Hepatic stellate cell (primary cell): ENCODE measurements at places on chromosomes 2 and 18.
A peak's percentile ranks its signal among the peaks of the same experiment; 100 is the strongest.

DNA sequence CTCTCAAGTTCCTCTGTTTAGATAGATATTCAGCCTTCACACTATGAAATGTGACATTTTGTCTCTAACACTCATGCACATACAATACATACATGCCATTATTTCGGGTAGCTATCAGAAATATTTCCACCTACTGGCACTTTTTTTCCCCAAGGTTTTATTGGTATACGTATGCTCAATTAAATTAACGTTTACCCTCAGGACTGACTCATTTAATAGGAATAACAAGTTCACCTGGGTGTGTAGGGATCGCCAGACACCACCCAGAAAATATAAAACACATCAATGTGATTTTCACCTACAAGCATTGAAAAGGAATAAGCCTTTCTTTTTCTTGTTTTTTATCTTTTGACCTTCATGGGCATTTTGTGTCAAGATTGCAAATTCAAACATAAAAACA is 138.5 kb upstream of the EPAS1 start:
- DNase-seq, result no peak

GRCh38 chr2:22554453-22554852 is 830.5 kb upstream of the KLHL29 start:
- DNase-seq, result no peak

DNA sequence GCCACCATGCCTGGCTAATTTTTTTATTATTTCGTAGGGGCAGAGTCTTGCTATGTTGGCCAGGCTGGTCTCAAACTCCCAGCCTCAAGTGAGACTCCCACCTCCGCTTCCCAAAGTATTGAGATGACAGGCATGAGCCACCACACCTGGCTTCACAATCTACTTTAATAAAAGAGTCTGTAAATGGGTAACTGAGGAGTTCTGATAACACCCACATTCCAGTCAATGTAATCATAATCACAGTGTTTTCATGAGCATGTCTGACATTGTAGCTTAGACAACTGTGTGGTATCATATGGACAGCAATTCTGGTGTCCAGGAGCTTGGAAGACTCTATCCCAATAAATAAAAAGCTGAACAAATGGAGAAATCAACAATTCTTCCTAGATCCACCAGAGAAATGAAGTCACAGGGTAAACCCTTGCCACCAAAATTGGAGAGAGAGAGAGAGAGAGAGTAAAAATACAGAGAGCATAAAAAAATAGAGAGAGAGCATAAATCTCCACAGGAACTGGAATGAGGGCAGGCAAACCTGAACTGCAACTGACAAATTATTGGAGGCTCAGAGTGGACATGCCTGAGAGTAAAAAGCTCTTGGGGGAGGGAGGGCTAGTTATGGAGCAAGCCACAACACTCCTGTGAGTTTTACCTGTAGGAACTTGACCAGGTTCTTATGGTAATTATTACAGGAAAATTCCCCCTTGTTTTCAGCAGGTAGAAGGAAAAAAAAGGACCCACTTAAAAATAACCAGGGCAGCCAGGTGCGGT is 12.4 kb upstream of the NBEAL1 start:
- peak; percentile 17 for DNase-seq

DNA sequence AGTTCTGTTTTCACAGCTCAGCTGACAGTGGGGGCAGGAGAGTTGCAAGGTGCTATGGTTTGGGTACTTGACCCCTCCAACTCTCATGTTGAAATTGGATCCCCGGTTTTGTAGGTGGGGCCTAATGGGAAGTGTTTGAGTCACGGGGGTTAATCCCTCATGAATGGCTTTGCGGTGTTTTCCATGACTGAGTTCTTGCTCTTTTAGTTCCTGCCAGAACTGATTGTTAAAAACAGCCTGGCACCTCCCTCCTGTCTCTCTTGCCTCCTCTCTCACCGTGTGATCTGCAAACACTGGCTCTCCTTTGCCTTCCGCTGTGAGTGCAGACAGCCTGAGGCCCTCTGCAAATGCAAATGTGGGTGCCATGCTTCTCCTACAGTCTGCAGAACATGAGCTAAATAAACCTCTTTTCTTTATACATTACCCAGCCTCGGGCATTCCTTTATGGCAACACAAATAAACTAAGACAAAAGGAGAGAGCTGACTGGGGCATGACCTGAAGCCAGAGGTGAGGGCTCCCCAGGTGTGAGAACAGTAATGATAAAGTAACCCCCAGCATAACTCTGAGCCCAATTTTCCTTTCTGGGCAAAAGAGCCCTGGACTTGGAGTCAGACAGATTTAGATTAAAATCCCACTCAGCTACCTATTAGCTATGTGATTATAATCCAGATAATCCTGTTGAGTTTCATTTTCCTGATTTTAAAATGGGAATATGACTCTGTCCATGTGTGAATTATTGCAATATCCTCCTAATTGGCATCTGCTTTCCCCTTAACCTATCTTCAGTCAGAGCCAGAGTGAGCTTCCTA is 64.9 kb upstream of the CAPN13 start:
- no peak for DNase-seq

DNA sequence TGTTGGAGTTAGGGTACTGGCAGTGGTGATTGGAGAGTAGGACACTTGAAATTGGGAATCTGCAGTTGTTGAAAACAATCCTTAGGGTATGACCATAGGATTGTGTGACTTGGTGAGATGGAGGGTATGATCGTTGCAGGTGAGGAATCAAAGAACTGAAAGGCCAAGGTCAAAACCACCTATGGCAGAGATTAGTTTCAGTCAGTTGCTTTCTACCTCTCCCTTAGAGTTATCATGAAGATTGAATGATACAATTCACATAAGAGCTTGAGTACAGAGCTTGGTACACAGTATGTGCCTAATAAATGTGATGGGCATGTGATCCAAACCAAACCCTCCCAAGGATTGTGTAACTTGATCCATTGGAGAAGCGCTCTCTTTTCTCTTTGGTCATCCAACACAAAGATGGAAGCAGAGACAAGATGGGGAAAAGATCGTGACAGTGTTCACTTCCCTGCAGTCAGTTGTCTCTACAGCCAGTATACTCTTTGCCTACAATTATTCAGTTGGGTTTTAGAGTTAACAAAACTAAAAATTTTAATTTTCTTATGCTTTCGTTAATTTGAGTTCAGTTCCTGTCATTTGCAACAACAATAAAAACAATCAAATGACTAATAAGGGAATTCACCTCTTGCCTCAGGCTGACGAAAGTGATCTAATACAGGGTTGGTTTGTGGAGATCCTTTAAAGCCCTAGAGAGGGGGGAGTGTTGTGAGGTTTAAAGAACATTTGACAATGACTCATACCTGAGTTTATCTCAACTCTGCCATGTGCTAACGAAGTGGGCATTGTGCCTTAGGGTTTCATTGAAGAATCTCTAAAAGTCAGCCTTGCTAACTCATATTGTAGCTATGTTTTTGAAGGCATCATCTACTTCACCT is 14.8 kb upstream of the SMAD2 start:
- no peak for DNase-seq

DNA sequence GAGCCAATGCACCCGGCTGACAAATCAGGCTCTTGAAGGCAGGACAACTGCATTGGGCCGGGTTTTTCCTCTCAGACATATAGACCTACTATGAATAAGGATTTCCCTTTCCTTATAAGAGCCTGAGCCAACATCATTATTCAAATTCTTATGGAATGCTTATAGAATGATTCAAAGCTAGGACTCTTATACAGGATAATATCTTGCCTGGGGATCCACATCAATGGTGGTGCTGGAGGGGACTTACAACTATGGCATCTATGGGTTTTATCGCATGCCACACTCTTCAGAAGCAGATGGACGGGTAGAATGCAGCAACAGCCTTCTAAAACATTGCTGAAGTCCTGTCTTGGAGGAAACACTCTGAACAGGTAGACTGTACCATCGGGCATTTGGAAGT is 296.8 kb upstream of the KYNU start:
- DNase-seq, result no peak
